ENCODE measurements at places on chromosomes 11 and 22.

DNA sequence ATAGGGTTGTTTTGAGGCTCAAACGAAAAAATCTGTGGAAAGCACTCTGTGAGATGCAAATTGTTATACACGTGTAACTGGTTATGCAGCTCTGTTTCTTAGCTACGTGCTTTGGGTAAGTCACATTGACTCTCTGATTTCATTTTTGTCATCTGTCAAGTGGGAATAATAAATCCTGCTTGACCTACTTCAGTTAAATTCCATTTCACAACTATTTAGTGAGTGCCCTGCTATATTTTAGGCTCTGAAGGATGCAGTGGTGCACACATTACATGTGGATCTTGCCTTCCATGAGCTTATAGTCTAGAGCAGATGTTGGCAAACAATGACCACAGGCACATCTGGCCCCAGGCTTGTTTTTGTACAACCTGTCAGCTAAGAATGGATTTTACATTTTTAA lies 133.6 kb upstream of the PLET1 start:
- no peak for DNase-seq

DNA sequence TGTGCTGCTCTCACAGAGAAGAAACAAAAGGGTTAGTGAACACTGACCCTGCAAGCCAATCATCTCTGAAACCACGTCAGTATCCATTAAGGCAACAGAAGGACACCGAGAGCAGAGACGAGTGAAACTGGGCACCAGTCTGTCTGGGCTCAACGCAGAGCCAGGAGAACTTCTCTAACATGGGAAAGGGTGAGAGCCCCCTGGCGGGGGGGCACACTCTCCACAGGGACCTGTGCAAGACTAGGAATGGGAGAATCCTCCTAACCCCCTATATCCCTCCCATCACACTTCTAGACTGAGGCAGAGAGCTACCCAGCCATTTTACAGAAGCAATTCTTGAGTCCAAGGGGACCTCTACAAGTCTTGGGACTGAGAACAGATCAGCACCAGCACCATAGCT lies 285.8 kb downstream of the SOX6 start:
- DNase-seq, result no peak

- DNase-seq, result no peak
Observed at GRCh38 chr11:1486054-1486825, at the start of gene MOB2. Gene MOB2 (minus strand): TSS chr11:1486779. CDS start chr11:1486556, 223 bp downstream.

- DNase-seq, result no peak
Observed at GRCh38 chr22:43800970-43801369, 11.1 kb downstream of the EFCAB6 start.

DNA sequence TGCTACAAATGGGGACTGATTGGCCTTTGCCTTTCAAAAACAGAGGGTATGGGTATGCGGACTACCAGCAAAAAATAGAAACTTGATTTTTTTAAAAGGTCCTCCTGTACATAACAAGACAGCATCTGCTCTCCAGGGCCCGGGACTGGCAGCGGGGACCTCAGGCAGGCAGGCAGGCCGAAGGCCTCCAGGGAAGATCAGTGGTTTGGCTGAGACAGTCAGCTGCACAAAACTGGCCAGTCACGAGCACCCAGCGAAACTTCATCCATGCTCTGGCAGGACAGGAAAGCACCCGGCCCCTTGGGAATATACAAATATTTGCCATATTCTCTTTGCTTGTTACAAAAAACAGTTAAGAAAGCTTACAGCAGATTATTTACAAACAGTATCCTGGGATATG lies 11.0 kb downstream of the RPL27A start:
- DNase-seq, result no peak

DNA sequence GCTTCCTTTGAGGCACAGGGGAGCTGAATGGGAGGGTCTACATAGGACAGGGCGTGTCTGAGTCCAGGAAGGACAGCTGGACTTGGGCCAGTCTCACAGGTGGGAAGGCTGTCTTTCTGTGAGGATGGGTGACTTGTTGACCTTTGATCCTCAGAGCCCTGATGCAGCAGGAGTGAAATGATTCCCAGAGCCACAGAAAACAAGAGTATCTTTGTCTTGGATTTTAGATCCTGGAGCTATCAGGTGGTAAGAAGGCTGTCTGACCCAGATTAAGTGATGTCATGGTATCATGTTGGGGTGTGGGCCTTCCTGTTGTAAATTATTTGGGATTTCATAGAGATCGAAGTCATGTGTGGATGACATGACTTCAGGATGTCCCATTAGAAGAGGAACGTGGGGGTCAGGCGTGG lies 15.0 kb downstream of the PTPRJ start:
- no peak for DNase-seq

DNA sequence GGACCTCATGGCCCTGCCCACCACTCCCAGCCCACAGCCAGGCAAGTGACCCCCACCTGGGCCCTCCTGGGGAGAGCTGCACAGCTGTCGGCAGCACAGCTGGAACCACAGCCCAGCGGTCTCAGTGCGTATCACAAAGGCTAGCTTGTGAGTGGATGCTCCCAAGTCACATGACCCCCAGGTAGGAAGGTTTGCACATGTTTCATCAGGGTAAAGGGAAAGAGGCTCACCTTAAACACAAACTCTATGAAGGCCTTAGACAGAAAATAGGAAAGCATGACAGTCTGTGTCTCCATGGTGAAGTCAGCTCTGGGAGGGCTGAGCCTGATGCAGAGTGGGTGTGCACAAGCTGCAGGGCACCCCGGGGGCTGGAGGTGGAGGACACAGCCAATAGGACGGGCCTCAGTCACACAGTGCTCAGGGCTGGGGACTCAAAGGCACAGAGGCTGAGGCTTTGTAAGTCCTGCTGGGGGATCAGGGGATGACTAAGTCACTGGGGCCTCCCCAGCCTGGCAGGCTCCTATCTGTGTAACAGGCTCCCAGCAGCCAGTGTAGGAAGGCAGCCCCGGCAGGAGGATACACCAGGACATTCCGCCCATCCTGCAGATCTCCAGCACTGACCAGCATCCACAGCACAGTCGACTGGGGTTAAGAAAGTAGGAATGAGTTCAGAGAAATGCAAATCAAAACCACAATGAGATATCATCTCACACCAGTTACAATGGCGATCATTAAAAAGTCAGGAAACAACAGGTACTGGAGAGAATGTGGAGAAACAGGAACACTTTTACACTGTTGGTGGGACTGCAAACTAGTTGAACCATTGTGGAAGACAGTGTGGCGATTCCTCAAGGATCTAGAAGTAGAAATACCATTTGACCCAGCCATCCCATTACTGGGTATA lies 22.0 kb downstream of the CELSR1 start:
- DNase-seq, result no peak

DNA sequence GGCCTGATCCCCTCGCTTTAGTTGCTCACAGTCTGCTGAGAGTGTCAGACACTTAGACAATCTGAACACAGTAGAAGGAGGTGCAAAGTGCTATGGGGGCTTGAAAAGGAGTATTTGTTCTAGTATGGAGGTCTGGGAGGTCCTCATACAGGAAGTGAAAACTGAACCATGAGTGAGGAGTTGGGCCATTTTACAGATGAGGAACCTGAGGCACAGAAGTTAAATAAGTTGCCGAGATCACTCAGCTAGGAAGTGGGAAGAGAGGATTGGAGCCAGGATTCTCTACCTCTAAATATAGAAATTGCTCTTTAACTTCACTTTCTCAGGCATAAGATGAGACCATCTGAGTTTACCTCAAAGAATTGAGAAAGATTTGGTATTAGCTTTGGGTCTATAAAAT lies 4.0 kb upstream of the NEU3 start:
- DNase-seq, result no peak

GRCh38 chr11:102230186-102230585 lies 87.1 kb upstream of the BIRC3 start:
- no peak for DNase-seq

DNA sequence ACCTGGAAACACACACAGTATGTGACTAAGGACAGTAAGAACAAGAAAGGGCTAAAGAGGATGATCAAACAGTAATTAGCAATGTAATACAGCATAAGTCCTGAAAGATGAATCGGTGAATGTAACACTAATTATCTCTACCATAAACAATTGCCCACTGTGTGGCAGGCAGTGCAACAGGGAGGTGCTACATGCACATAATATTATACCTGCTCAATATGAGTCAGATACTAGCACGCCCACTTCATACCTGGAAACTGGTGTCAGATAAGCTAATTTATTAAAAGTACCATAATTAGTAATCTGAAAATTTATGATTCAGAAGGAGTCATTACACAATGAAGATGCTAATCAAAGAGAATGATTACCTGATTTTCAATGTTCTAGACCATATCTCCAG lies 14.9 kb downstream of the CASP12 start:
- no peak for DNase-seq

- no peak for DNase-seq
Observed at GRCh38 chr11:132714859-132715440, 817.4 kb downstream of the OPCML start.

DNA sequence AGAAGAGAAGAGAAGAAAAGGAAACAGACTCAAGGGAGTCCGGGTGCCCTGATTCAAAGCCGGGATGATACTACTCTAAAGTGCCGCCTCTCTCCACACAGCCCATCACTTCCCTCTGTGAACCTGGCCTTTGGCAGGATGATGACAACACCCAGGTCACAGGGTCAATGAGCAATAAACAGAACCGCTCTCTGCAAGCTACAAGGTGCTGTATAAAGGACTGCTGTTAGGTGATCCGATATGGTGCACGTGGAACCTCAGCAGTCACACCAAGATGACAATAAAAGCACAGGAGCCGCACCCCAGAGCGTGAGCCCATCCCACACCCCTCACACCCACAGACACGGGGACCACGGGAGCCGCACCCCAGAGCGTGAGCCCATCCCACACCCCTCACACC lies 10.7 kb downstream of the TTLL1 start:
- no peak for DNase-seq

DNA sequence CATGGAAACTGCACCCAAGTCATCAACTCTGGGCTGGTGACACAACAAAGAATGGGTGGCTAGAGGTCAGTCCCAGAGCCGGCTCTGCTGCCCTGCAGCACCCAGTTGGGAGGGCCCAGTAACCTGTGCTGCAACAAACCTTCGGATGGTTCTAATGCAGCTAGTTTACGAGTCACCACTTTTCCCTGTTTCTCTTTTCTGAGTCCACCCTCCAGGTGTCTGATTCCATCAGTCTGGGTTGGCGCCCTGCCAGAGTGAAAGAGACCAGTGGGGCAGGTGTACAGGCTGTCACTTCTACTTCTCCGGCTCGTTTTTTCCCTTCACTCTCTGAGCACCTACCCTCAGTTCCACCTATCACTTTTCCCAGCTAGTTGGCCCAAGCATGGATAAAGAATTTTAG lies 572.9 kb downstream of the NTM start:
- no peak for DNase-seq

GRCh38 chr11:78717041-78717440 lies 142.4 kb upstream of the NARS2 start:
- DNase-seq, result no peak

- no peak for DNase-seq
Observed at GRCh38 chr11:44780940-44781631, 54.3 kb downstream of the TSPAN18 start.

DNA sequence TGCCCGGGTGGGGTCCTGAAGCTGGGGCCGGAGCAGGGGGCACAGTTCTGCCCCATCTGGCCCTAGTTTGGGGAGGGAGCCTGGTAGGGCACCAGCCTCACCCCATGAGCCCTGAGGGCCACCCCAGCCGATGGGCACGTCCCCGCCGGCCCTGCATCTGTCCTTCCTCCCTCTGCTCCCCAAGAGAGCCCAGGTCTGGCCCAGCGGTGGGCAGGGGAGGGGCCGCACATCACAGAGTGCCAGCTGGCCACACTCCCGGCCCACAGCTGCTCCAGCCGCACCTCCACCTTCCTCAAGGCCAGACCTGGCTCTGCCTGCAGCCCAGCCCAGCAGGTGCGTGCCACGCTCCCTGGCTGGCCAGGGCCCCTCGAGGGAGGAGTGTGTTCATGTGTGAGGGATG lies 21.6 kb downstream of the BRSK2 start:
- no peak for DNase-seq

DNA sequence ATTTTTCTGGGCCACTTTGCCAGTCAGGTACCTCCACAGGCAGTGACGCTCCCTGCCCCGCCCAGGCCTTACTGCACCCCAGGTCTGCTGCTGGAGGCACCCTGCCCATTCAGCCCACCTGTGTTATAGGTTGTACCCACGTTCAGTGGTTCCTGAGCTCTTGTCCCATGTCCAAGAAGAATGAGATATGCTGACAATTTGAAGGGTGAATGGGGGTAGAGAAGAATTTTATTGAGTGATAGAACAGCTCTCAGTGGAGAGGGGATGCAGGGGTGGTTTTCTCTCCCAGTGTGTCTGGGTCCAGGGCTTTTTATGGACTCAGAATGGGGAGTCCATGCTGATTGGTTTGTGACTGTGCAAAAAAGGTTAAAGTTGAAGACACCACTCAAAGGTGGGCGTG lies 149.7 kb downstream of the LDLRAD3 start:
- no peak for DNase-seq

DNA sequence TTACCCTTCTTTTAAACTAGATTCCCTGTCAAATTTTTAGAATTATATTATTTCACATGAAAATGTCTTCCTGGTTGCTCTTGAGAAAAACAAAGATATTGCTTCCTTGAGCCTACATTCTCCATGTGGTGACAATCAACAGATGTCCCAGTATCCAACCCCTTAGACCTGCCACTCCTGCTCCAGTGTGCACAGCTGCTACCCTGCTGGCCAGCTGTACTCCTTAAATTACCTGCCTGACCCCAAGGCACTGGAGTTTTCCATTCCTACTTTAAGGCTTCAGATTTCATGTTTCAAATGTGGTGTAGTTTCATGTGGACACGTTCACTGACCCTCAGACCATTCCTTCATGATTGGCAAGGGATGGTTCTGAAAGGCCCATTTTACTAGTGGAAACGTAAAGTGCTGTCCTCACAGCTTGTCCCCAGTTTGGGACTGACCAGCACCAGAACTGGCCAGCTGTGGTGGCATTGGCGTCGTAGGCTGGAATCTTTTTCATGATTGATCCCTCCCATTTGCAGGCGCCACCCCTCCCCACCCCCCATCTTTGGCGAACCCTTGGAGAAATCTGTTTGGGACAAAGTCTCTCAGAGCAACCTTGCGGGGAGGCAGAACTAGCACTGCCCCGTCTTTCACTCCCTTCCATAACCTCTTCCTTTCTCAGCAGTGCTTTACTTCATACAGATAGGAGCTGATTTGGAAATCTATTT lies 123.5 kb downstream of the DBX1 start:
- no peak for DNase-seq

GRCh38 chr11:11245453-11245852 lies 107.6 kb downstream of the CSNK2A3 start:
- no peak for DNase-seq

DNA sequence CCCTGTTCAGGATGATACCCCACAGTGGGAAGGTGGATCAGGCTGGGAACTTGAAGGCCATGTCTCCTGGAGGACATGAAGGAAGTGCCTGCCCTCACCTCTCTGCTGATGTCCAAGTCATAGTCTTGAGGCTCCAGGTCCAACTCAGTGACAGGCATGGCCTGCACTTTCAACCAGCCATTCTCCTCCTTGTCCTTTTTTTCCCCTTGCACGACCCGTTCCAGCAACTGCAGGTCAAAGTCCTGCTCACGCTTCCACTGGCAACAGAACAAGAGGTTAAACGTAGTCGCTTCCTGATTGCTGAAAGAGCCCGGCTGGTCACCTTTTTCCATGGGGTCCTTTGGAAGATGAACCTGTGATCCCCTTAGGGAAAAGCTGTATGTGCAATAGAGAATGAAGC lies 47.7 kb downstream of the C11orf58 start:
- DNase-seq, result no peak

Measured in stimulated activated CD4-positive, alpha-beta T cell treated with anti-CD3 and anti-CD28 coated beads, Interleukin-1b, Interleukin-23, amount 100 ng/mL, for 1 hour (primary cell).